ENCODE measurements at places on chromosomes 5 and 9.

DNA sequence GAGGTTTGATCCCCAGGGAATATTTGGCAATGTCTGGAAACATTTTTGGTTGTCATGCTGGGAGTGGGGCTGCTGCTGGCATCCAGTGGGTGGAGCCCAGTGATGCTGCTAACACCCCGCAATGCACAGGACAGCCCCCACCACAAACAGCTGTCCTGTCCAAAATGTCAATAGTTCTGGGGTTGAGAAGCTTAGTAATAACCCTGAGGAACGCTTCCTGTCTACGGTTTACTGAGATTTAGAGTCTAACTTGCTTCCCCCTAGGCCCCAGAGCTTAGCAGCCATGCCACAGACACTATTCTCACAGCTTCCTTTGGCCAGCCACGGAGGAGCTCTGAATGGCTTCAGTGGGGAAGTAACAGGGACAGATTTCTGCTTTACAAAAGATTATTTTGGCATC is 66.5 kb downstream of the MSX2 start:
- DNase-seq: no peak

DNA sequence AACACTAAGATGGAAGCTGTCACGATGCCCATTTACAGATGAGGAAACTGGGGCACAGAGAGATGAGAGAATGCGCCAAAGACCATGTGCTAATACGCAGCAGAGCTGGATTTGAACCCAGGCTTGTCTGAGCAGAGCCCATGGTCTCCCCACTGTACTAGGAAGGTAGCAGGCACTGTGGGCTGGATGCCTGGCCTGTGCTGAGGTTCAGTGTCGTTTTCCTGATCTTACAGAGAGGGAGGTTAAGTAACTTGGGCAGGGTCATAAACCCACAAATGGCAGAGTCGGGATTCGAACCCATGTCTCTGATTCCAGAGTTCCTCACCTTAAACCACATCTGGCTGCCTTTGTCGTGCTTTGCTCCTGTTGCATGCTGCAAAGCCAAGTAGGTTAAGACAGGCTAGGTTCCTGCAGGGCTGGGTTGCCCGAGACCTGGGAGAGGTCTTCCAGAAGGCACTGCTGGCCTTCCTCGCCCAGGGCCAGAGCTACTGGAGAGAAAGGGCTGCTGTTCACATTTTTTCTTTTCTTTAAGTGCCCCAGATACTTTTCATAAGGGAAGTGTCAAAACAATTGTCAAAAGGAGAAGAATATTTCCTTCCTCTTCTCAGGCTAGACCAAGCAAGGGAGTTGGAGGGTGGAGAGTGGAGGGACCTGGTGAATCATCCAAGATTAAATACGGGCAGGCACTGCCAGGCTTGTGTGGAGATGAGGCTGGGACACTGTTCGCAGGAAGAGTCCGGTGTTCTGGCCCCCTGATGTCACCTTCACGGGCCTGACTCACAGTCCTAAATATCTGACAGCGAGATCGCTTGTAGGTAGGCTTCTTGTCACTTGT is 3.2 kb downstream of the NEK6 start:
- peak; percentile 87 for DNase-seq

DNA sequence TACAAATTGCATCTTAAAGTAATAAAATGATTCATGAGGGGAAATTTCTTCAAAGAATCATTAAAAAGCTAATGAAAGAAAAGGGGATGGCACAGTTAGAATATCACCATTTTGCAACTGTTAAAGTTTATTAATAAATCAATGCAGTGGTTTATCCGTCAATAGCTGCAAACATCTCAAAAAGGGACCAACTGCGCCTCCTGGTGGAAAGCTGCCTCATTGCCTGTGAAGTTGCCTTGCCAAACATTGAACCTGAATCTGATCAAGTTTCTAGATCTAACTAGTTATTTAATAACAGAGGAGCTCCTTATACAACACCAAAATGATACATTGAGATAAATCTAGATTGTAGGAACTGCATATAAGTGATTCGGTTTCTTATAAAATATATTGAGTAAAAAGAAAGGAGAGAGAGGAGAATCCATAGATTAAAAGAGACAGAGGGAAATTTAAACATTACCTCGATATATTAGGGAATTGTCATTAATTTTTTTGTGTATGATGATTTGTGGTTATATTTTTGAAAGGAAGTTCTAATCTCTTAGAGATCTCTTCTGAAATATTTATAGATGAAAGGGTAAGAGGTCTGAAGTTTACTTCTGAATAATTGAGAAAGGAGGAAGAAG is 6.9 kb upstream of the NDUFB6 start:
- DNase-seq: peak; percentile 71

DNA sequence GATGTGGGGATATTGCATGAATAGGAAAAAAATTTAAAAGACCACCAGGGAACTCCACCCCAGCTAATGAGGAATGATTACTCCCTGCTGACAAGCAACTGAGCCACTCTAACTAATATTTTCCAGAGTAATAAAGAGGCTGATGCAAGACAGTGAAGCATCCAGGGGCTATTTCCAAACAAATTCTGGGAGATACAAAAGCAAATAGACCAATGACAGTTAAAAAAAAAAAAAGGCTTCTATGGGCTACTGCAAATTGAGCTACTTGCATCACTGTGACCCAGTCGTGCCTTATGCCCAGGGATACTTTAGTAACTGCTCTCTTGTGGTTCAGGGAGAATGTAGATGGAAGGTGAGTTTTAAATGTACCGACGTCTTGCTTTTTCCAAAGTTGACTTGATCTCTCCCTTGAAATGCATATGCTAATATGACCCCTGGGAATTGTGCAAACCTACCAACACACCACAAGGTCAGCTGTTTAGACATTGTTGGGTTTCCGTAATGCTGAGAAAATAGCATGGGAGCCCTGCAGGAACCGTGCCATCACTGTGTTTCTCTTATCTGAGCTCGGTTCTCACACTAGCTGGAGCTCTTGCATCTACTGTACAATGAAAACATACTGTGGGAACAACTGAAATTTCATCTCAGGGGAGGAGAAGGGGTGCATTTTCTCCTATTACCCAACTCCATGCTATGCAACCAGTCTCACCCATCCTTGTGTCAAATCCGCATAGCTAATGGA is 250.6 kb upstream of the MAP3K1 start:
- DNase-seq: no peak

DNA sequence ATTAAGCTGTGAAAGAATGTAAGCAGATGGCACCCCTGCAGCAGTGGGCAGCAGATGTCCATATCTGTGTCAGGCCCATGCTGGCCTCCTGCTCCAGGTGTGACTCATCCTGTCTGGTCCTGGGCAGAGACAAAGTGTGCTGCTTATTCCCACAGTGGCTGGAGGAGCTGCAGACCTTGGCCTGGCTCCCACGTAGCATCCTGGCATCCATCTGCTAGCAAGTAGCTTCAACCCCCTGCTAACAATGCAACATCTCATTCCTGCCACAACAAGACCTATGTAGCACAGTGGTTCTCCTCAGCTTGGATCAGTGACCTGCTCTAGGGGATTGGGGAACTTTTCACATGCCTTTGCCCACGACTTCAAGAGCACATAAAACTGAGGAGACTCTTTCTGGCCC is 126.4 kb upstream of the SLC12A2 start:
- DNase-seq: peak; percentile 71

GRCh38 chr5:118918232-118918631 is 70.1 kb downstream of the DTWD2 start:
- DNase-seq: peak; percentile 3

DNA sequence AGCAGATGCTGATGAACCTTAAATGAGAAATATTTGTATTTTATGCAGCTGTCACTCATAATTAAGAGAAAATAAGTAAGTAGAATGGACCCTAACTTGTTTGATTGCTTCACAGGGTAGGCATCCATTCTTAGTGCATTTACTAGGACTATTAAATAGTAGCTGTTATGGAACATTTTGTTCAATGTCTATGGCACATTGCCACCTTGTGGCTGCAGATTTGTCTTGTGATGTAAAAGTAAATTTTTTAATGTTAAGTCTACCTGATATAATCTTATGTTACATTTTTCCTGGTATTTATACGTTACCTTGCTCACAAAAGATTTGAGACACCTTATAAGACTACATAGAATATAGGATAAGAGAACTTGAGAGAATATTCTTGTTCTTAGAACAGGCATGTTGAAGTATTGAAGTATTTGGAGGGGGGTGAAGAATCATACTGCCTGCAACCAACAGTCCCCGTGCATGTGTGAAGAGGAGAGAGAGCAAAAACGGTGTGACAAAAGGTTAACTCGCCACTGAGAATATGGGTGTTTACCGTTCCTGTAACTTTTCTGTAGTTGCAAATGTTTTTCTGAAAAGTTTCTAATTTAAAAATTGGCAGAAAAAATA is 161.1 kb downstream of the MAST4 start:
- peak; percentile 69 for DNase-seq

GRCh38 chr9:129403779-129404620 is 216.9 kb downstream of the C9orf50 start:
- no peak for DNase-seq

DNA sequence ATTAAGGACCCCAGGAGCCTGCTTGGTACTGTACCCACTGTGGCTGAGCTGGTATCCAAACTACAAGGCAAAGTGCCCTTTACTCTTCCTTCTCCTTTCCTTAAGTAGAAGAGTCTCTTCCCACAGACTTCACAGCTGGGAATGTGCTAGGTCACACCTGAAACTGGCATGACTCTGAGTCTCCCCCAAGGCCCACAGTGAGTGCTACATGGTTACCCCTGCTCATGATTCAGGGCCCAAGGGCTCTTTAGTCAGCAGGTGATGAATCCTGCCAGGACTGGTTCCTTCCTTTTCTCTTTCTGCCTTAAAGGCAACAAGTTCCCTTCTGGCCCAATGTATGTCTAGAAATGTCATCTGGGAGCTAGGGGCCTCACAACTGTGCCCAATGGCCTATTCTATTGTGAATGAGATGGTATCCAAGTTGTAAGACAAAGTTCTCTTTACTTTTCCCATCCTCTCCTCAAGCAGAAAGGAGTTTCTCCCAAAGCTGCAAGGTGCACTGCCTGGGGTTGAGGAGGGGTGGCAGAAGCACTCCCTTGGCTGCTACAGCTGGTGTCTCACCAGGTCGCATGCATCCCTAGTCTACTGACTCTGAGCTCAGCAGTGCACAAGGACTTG is 134.4 kb downstream of the TMEM38B start:
- no peak for DNase-seq

DNA sequence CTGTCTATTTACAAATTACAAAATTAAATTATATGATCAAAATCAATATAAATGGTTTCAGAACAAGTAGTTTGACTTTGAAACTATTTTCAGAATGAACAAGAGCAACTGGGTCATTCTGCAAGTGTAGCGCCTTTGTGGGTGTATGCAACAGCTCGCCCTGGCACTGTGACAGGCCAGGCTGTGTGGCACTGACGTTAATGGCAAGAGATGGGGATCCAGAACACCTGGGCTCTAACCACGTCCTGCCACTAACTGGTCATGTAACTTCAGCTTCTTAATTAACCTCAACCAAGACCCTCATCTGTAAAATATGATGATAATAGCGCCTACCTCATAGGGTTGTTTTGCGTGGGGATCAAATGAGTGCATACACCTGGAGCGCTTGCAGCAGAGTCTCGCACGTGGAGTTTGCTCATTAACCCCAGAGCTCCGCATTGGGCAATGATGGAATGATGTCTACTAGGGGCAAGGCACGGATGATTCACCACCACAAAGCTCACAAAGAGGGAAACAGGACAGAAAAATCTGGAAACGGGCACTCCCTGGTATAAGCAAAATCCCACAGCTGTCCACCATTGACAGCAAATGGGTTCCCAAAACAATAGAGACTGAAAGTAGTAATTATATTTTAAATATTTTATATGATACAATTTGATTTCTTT is 639.4 kb downstream of the SEMA5A start:
- DNase-seq: no peak

GRCh38 chr9:99027443-99027842 is 77.5 kb upstream of the TGFBR1 start:
- no peak for DNase-seq

DNA sequence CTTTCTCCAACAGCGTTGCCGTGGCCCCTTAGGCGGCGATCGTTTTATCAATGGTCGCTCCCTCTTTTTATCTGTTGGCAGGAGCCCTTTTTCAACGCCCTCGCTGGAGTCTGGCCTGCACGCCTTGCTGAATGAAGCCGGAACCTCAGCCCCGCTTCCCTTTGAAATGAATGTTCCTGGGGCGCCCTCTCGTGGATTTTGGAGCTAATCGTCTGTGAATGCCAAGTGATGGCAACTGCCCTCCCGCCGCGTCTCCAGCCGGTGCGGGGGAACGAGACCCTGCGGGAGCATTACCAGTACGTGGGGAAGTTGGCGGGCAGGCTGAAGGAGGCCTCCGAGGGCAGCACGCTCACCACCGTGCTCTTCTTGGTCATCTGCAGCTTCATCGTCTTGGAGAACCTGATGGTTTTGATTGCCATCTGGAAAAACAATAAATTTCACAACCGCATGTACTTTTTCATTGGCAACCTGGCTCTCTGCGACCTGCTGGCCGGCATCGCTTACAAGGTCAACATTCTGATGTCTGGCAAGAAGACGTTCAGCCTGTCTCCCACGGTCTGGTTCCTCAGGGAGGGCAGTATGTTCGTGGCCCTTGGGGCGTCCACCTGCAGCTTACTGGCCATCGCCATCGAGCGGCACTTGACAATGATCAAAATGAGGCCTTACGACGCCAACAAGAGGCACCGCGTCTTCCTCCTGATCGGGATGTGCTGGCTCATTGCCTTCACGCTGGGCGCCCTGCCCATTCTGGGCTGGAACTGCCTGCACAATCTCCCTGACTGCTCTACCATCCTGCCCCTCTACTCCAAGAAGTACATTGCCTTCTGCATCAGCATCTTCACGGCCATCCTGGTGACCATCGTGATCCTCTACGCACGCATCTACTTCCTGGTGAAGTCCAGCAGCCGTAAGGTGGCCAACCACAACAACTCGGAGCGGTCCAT is 10.0 kb downstream of the S1PR3 start:
- DNase-seq: peak; percentile 73

DNA sequence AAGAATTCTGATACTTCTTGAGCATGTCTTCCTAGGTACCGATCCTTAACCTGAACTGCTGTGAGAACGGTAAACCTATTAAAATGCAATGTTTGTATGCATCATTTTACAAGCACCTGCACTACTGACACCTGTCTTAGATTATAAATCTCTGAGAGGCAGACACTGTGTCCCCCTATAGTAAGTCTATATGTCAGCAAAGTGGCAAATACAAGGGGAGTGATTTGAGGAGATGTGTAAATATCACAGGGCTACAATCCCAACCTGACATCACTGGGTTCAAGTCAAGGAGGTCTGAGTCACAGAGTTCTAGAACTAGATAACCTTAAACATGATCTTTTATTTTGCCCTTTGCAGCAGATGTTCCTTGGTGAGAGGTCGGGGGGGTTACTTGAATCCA is 64.1 kb downstream of the ANKH start:
- no peak for DNase-seq

- DNase-seq: no peak
Measured at GRCh38 chr9:93592008-93592642, 15.7 kb downstream of the PHF2 start.

- peak; percentile 38 for DNase-seq
Measured at GRCh38 chr5:150245111-150245789, 44.3 kb downstream of the CAMK2A start.

DNA sequence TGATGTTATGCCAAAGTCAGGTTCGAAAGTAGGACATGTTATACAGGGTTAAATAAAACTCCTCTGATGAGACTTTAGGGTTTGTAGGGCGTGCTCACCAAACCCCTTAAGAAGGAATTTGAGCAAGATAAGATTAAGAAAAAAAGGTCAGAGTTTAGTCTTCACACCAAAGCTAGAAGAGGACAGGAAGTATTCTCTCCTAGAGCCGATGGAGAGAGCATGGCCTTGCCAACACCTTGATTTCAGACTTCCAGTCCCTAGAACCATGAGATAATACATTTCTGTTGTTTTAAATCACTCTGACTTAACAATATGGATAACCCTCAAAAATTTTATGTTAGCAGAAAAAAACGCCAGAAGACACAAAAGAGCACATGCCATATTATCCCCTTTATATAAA is 16.3 kb upstream of the PLCXD3 start:
- DNase-seq: no peak

- peak; percentile 24 for DNase-seq
Measured at GRCh38 chr9:106314476-106314875, 548.5 kb upstream of the ZNF462 start.

Data from trophoblast cell (in vitro differentiated cells and primary cell).